ENCODE measurements at places on chromosomes 13 and 19. TPM values are rescaled to one million over a fixed set of nuclear protein-coding genes. Genes with fewer than 3 reads are reported as not detected.

TNFSF9 gene
- total RNA-seq: 25.1 TPM

PSG3 gene
- total RNA-seq: not detected

CERS1 gene
- total RNA-seq: 0.96 TPM

CLEC17A gene
- not detected for total RNA-seq

TSHZ3 gene
- 0.05 TPM for total RNA-seq

ZNF628 gene
- 14.9 TPM for total RNA-seq

SHANK1 gene
- total RNA-seq: 3.0 TPM

KIR2DL1 gene
- not detected for total RNA-seq

MEDAG gene
- not detected for total RNA-seq

CEBPA gene
- total RNA-seq: 7.0 TPM

DHRS12 gene
- 3.9 TPM for total RNA-seq

ZNF560 gene
- not detected for total RNA-seq

SPHK2 gene
- total RNA-seq: 19.9 TPM

IQCN gene
- 4.8 TPM for total RNA-seq

COX7A1 gene
- total RNA-seq: not detected

GARRE1 gene
- total RNA-seq: 16.9 TPM

SIPA1L3 gene
- 41.8 TPM for total RNA-seq

FRY gene
- 1.4 TPM for total RNA-seq

ZNF221 gene
- 2.5 TPM for total RNA-seq

TNNT1 gene
- 188 TPM for total RNA-seq

VN1R2 gene
- total RNA-seq: not detected

HRC gene
- not detected for total RNA-seq

INSL3 gene
- total RNA-seq: 0.96 TPM

GSX1 gene
- not detected for total RNA-seq

GPR18 gene
- total RNA-seq: not detected

HPN gene
- total RNA-seq: 0.32 TPM

ATP4A gene
- total RNA-seq: 0.27 TPM

GRIN3B gene
- 0.69 TPM for total RNA-seq

NLRP7 gene
- total RNA-seq: not detected

PAN3 gene
- 30.1 TPM for total RNA-seq

CYP2A6 gene
- 0.57 TPM for total RNA-seq

Measured in HCT116 (cell line).